Lower lobe of right lung (tissue), 2 donors: ENCODE measurements at places on chromosomes 13 and 19. TPM values are rescaled to one million over a fixed set of nuclear protein-coding genes. Genes with fewer than 3 reads are reported as not detected.

DNA sequence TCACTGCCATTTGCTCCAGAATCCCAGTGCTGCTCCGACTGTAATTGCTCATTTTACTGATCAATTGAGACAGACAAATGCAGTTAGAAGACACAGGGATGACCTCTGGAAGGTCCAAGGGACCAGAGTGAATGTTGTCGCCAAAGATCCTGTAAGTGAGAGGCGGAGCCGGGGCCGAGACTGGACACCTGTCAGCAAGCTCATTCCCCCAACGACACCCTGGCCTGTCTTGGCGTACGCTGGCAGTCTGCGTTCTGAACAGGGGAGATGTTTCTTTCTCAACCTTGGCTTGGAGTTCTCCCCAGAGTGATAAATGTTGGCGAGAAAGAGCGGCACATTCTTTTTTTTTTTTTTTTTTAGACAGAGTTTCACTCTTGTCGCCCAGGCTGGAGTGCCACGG lies 24.2 kb downstream of the GADD45B start:
- DNase-seq: no peak

DNA sequence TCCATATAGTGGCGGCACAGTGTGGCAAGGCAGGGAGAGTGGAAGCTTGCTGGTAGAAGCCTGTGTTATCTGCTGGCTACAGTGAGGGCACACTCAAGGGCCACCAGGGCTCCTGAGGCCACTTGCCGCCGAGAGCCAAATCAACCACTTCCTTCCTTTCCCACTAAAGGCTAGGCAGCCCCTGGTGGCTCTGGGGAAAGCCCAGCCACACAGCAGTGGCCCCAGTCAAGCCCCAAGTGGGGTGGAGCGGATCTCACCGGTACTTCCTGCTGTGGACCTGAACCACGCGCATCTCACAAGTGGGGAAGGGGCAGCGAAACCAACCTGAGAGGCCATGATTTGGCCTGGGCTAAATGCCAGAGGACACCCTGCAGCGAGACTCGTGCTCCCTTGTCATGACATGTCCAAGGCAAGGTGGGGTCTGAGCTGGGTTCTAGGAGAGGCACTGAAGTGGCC lies 21.9 kb upstream of the SLC35E1 start:
- no peak for DNase-seq

Gene TUBA3C
- not detected for total RNA-seq

Gene ONECUT3
- total RNA-seq: not detected

Gene DIS3
- 25.6 TPM for total RNA-seq

DNA sequence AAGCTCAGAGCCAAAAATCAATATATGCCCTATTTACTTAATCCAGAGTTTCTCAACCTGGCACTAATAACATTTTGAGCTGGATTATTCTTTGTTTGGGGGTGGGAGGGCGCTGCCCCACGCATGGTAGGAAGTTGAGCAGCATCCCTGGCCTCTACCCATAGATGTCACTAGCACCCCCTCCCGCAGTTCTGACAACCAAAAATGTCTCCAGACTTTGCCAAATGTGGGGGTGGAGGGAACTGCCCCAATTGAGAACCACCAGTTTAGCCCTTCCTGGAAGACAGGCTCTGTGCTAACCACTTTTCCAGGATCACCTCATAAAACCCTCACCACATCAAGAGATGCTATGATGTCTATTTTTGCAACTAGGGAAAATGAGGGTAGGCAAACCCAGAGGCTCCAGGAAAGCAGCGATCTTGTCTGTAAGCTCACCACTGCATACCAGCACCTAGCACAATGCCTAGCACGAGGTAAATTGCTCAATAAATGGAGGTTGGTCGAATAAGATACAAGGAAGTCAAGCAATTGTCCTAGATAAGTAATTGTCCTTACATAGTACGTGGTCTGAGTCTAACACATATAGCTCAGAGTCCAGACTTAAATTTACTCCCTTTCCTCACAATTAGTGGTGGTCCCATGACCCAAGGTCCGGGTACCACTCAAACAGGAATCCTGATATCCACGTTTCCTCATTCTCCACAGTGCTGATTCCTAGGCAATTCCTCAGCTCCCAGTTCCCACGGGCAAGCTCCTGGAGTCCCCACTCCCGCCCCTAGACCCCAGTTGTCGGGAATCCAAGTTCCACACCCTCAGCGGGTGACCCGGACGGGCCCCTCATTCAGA lies 892 bp downstream of the TRIR start:
- DNase-seq: no peak

DNA sequence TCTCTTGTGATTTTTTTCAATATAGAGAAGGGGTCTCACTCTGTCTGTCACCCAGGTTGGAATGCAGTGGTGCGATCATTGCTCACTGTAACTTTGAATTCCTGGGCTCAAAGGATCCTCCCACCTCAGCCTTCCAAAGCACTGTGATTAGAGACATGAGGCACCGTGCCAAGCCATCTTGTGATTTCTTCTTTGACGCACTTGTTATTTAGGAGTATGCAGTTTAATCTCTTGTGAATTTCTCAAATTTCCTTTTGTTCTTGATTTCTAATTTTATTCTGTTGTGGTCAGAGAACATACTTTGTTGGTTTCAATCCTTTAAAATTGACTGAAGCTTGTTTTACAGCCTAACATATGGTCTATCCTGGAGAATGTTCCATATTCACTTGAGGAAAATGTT lies 14.5 kb downstream of the IPO5 start:
- DNase-seq: no peak

Gene FREM2
- 14.5 TPM for total RNA-seq

Gene ANKRD24
- 1.9 TPM for total RNA-seq

DNA sequence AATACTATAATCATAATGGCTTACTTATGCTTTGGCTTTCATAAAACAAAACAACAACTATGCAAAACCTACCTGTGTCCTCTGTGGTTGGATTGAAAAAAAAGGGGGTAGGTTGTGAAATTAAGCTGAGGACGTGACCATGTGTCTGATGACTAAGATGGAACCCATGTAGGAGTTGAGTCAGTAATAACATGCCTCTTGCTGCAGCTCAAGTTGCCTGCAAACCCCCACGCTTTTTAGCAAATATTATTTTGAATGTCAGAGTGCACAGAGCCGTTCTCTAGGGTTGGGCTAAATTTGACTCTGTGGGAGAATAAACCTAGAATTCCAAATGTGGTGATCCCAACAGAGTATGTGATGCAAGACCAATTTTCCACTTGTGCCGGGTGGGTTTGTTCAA lies 209.3 kb downstream of the KCNRG start:
- no peak for DNase-seq

GRCh38 chr19:5018224-5019015 lies 49.5 kb downstream of the KDM4B start:
- no peak for DNase-seq

DNA sequence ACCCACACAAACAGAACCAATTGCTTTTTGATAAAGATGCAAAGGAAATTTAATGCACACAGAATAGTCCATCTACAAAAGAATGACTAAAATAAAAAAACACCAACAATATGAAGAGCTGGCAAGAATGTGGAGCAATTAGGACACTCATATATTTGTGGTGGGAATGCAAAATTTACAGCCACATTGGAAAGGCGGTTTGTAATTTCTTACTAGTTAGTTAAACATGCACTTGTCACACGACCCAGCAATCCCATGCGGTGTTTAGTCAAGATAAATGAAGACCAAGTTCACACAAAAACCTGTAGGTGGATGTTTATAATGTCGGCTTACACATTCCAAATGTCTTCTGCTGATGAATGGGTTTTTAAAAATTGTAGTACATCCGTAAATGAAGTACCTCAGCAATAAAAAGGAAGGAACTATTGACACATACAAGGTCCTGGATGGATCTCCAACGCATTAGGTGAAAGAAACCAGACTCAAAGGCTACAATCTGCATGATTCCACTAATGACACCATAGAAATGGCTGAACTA lies 5.2 kb downstream of the GRTP1 start:
- peak; percentile 6 for DNase-seq

DNA sequence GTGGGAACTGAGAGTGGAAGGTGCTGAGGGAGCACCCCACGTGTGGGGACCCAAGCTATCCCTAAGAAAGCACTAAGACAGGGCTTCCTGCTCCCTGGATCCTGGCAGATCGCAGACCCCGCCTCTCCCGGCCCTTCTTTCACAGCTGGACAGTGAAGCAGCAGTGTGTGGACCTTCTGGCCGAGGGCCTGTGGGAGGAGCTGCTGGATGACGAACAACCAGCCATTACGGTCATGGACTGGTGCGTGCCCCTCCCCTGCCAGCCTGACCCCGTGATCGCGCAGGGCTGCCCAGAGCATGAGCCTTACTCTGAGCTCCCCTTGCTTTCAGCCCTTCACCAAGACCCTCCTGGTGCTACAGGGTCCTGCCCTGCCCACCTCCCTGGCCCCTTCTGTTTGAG lies 2.3 kb downstream of the NCCRP1 start:
- no peak for DNase-seq

- peak; percentile 55 for DNase-seq
Observed at GRCh38 chr19:53463263-53463662, 4.3 kb upstream of the ZNF813 start.

GRCh38 chr13:44303681-44304432 lies 69.8 kb upstream of the SERP2 start:
- no peak for DNase-seq

Gene MBD3L4
- not detected for total RNA-seq

GRCh38 chr19:58356766-58357480 lies 3.6 kb upstream of the A1BG start:
- peak; percentile 41 for DNase-seq

GRCh38 chr13:106520251-106521054 lies 15.0 kb downstream of the EFNB2 start:
- no peak for DNase-seq

GRCh38 chr19:49447485-49448431 lies 3.9 kb downstream of the PIH1D1 start:
- DNase-seq: no peak

- no peak for DNase-seq
Observed at GRCh38 chr19:13984186-13984585, 21.9 kb downstream of the RFX1 start.

Gene ZNF808
- 28.5 TPM for total RNA-seq

GRCh38 chr19:6362027-6362350 lies 658 bp downstream of the CLPP start:
- DNase-seq: no peak

Gene CALR3
- total RNA-seq: not detected

- DNase-seq: no peak
Observed at GRCh38 chr13:84237143-84237542, 354.9 kb upstream of the SLITRK1 start.

DNA sequence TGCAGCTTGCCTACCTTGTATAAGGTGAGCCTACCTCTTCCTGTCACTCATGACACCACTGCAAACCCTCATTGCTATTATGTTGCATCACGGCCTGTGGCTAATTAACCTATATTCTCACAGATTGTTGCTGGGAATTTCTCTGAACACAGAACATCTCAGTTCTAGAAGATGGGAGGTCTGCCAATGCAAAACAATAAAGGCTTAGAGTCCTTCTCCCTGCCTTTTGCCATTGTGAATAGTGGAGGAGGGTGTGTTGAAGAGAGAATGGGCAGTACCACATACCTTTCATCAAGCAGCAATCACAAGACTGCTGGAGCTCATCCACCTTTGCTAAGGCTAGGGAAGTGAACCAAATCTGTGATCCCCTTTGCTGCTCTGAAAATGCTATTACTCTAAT lies 34.4 kb downstream of the WDFY2 start:
- DNase-seq: no peak

- DNase-seq: no peak
Observed at GRCh38 chr19:38971672-38972071, 3.9 kb downstream of the FBXO17 start.

Gene SERPINE3
- total RNA-seq: not detected

- peak; percentile 50 for DNase-seq
Observed at GRCh38 chr19:6551607-6552450, 21.0 kb downstream of the TNFSF9 start.

Gene ZNF430
- total RNA-seq: 17.8 TPM

Gene LYPD3
- total RNA-seq: 0.74 TPM

DNA sequence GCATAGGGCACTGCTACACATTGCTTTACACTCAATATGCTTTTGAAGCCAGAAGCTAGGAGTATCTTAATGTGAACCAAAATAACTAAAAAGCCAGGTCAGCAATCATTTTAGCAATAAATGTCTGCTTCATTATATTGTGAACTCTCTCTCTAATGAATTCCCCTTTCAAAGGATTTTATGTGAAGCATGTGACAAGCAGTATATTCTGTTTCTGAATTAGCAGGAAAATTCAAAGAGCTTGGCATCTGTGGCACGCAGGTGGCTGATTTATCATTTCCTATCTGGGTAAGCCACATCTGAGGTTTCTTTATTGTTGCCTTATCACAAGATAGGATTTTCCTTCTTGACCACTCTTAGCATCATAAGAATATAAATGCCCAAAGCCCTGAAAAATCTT lies 56.8 kb upstream of the KLF12 start:
- no peak for DNase-seq

DNA sequence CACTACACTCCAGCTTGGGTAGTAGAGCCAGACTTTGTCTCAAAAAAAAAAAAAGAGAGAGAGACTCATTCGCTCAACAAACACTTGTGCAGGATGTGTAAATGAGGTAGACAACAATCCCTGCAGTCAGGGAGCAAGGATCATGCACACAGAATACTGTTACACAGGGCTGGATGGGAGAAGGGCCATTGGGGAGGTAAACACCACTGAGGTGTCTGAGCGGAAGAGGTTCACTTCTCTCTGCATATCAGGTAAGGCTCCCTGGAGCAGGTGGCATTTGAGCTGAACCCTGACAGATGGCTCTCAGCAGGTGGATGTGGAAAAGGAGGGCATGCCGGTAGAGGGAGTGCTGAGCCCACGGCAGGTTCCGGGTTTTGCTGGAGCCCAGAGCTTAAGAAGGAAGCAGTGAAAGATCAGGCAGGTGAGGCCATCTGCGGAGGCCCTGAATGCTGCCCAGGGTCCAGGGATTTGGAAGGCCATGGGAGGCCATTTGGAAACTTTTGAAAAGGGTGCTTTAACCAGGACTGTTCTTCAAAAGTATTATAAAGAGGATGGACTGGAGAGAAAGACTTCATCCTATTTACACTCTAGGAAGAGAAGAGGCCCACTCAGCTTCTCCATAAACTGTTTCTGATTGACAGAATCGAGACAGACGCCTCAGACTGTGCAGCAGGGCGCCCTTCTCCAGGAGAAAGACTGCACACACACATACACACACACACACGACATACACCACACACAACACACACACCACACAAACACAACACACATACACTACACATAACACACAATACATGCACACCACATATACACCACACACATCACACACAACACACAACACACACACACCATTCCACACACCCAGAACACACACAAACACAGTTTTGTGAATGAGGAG lies 199.4 kb downstream of the USP12 start:
- DNase-seq: peak; percentile 60

DNA sequence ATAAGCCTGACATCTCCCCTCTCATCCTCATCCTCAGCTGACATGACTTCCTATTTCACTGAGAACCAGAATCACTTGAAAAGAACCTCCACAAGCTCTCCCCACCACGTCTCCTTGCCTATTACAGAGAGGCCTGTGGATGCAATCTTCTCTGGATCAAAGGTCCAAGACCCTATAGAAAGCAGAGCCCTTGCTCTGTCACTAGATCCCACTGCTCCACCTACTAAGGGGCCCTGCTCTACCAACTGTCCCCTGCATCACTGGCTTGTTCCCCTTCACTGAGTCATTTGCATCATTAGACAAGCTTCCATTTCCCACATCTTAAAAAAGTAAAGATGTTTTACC lies 40.8 kb downstream of the RCBTB2 start:
- no peak for DNase-seq

Gene ZNF578
- total RNA-seq: 1.5 TPM
